ENCODE measurements at places on chromosomes 12 and 14.
A peak's percentile ranks its signal among the peaks of the same experiment; 100 is the strongest.

- no peak for DNase-seq
Measured at GRCh38 chr12:2687058-2687457, 107.7 kb upstream of the FKBP4 start.

- DNase-seq: no peak
Measured at GRCh38 chr12:95390192-95390591, 83.8 kb upstream of the METAP2 start.

DNA sequence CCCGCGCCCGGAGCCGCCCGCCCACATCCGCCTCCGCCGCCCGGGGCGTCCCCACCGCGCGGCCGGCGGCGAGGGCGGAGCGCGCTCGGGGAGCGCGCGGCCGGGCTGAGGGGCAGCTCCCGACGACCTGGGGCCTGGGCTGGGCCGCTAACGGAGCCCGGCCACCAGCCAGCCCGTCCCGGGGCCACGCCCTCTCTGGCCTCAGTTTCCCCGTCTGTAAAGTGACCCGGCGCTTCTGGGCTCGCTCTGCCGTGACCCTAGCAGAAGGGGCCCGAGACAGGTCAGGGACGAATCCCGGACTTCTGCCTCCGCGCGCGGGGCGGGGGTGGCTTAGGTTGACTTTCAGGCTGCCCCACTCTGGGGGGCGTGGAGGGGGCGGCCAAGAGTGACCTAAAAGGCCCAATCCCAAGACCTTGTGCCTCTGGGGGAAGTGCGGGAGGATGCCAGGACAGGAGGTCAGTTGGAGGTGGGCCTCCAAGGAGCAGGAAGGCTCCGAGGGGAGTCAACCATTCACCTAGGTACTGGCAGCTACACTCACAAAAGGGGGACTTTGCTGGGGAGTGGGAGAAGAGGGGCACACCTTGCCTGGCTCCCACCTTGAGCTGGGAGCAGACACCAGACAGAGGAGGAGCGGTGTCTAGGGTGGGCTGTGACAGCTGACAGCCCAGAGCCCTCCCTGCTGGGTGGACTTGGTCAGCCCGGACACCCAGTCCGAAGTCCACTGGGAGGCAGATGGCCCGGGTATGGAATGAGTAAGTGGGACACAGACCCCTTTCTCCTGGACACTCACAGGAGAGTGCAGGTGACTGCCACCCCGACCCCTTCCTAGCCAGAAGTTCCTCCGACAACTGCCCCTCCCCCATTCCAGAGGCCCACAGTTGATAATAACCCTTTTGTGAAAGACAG lies 486 bp upstream of the AKT1 start:
- DNase-seq: no peak

DNA sequence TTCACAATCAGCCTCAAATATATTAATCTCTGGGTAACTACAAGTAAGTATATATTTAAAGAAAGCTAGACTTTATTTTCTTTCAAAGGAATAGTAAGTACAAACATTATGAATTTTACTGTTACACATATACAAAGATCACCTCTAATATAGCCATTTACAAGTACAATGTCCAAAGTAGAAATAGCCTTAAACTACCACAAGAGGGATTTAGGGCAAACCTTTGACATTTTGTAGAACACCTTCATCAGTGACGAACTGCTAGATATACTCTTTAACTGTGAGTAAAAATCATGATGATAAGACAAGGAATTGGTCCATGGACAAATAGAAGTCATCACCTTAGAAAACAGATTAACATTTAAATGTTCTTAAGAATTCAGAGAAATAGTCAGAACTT lies 69.8 kb downstream of the CNTN1 start:
- DNase-seq: no peak

GRCh38 chr12:88737838-88738472 lies 157.7 kb upstream of the KITLG start:
- no peak for DNase-seq

- DNase-seq: no peak
Measured at GRCh38 chr12:26891704-26892103, 46.1 kb downstream of the INTS13 start.

DNA sequence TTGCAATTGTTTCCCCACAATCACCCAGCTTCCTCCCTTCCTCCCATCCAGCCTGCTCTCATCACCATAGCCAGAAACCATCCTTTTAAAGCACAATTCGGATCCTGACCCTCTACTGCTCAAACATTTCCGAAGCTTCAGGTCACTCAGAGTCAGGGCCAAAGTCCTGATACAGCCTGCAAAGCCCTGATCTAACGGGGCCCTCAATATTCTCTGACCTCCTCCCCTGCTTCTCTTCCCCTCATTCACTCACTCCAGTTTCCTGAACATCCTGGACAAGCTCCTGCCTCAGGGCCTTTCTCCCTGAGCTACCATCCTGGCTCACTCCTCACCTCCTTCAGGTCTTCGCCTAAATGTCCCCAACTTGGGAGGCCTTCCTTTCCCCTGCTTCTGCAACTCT lies 46.1 kb downstream of the PITPNM2 start:
- DNase-seq: no peak

- no peak for DNase-seq
Measured at GRCh38 chr14:71658261-71658860, 273.9 kb upstream of the RGS6 start.

- DNase-seq: no peak
Measured at GRCh38 chr14:66085665-66086064, 400.5 kb upstream of the CCDC196 start.

DNA sequence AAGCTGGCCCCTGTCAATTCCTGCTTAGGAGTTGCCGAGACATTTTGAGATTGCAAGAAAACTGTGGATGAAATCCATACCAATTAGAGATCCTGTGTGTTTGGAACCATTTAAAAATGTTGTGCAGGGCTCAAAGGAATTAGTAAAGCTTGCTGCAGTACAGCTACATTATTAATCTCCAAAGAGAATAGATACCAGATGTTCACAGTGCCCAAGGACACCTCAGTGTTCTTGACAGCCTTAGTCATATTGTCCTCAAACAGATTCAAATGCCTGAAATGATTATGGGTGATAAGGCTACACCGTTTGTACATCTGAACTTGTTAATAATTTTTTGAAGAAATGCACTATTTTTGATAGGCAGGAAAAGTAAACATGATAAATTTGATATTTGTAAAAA lies 164.6 kb downstream of the MSRB3 start:
- no peak for DNase-seq

DNA sequence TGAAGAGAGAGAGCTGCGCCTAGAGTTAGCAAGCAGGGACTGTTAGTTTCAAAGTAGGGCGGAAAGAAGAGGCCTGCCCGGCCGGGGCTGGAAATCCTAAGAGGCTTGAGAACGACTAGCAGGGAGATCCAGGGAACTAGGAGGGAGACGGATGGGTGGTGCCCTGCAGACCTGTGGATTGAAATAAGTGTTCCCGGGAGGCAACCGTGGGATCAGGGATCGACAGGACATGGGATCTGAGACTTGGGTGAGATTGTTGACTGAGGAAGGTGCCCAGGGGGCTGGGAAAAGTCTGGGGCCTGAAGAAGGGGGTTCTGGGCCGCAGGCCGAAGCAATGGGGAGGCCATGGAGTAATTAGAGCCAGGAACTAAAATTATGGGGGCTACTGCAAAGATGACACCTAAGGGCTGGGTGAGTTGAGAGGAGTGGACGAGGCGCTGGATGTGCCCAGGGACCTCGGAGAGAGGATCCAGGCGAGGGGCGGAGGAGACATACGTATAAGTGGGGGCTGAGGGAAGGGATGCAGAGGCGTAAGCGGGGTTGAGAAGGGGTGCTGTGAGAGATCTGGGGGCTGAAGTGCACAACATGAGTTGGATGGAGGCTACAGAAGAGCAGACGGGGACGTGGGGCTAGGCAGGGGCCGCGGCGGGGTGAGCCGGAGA lies 635 bp downstream of the LTA4H start:
- no peak for DNase-seq

DNA sequence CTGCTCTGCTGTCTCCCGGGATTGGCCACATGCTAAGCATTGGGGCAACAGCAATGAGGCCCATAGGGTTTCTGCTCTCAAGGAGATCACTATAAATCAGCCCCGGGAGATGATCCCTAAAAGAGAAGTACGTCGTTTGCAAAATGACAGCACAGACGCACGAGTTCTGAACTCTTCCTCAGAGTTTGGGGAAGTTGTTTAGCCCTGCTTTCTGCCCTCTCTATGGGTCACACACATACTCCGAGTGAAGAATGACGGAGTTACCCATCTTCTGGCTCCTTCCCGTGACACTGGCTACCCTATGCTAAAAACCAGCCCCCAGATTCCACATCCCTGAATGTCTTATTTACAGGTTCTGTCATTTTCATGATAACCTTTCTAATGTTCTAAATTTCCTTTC lies 258.0 kb upstream of the PLEKHG7 start:
- DNase-seq: no peak

GRCh38 chr12:85550924-85551323 lies 270.9 kb downstream of the ALX1 start:
- DNase-seq: no peak

GRCh38 chr14:41785696-41786095 lies 179.0 kb downstream of the LRFN5 start:
- DNase-seq: peak; percentile 3

- DNase-seq: no peak
Measured at GRCh38 chr12:72057330-72057914, 118.8 kb downstream of the TPH2 start.

DNA sequence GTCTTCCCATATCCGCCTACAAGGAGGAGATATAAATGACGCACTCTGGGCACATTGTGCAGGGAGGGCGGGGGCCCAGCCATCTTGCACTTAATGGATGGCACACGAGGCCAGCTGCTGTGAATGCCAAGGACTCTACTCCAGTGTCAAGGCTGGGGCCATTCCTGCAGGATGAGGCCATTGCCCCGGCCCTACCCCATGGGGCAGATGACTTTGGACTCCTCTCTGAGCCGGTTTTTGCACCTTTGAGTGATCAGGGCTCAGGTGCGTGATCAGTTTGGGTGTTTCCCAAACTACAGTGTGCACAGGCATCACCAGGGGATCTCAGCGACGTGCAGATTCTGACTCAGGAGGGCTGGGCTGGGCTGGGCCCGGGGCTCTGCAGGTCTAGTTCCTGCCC lies 16.1 kb downstream of the MMAB start:
- no peak for DNase-seq

GRCh38 chr14:70283156-70283555 lies 76.3 kb downstream of the COX16 start:
- no peak for DNase-seq
